ENCODE measurements at places on chromosomes 5 and 9. TPM values are rescaled to one million over a fixed set of nuclear protein-coding genes. Genes with fewer than 3 reads are reported as not detected.

GRCh38 chr5:22431406-22431805 is 421.7 kb downstream of the CDH12 start:
- H3K27ac ChIP-seq: no peak overlapping the region
- no peaks in the 10 kb centered on the region for H3K27me3 ChIP-seq
- no peaks in the 10 kb centered on the region for H3K4me1 ChIP-seq
- DNase-seq: no peak
- H3K36me3 ChIP-seq: no peaks in the 10 kb centered on the region

DNA sequence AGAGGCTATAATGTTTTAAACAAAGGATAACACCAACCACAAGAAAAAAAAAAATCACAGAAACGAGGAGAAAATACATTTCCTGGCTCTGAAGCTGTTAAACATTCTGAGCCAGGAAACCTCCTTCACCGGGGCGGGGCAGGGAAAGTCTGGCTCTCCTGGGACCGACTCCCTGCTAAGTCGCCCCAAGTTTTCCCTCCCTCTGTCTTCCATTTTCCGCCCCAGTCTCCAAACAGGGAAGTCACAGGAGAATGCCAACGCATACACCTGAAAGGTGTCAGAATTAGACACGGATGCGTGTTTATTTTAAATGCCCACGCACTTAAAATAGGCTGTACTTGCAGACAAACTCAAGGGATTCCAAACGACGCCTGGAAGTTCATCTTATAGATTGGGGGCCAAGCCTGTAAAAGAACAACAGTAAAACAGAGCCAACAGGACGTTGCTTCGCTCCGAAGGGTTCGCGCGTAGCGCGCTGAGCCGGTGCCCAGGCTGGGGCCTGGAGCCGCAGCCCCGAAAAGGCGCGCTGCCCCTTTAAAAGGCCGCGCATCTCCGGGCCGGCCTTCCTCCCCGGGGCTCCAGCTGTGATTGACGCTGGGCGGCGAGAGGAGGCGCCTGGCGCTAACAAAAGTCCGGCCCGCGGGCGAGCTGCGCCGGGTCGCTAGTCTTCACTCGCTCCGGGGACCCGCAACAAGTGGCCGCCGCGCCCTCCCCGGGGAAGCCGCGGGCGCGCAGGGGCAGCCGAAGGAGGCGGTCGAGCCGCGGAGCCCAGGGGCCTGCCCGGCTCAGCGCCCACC is at the start of gene FBXL7:
TSS of gene FBXL7 (plus strand) at position 653 of the 797 bp plus-strand sequence.
- peaks cover 13% of the 10 kb centered on the region for H3K4me1 ChIP-seq
- peaks cover 12% of the 10 kb centered on the region for H3K36me3 ChIP-seq
- peak; percentile 91 for DNase-seq
- H3K27ac ChIP-seq: peak within 1 kb of the TSS; percentile 90
- H3K4me3 ChIP-seq: peak within 1 kb of the TSS; percentile 82
- no peaks in the 10 kb centered on the region for H3K27me3 ChIP-seq

GRCh38 chr5:143119291-143119769 is 284.2 kb downstream of the NR3C1 start:
- H3K27me3 ChIP-seq: no peaks in the 10 kb centered on the region
- peaks cover 8% of the 10 kb centered on the region for H3K36me3 ChIP-seq
- no peak overlapping the region for H3K27ac ChIP-seq
- DNase-seq: no peak
- H3K4me3 ChIP-seq: no peak overlapping the region
- peaks cover 44% of the 10 kb centered on the region for H3K4me1 ChIP-seq

GRCh38 chr9:126443144-126443543 is 116.5 kb downstream of the MVB12B start:
- H3K27ac ChIP-seq: no peak overlapping the region
- DNase-seq: no peak
- H3K36me3 ChIP-seq: peaks cover 5% of the 10 kb centered on the region
- no peaks in the 10 kb centered on the region for H3K4me1 ChIP-seq
- H3K27me3 ChIP-seq: no peaks in the 10 kb centered on the region

GRCh38 chr9:133874659-133875058 is 117.5 kb downstream of the VAV2 start:
- H3K4me3 ChIP-seq: no peak overlapping the region
- H3K27me3 ChIP-seq: no peaks in the 10 kb centered on the region
- H3K36me3 ChIP-seq: no peaks in the 10 kb centered on the region
- no peak overlapping the region for H3K27ac ChIP-seq
- H3K4me1 ChIP-seq: no peaks in the 10 kb centered on the region

DNA sequence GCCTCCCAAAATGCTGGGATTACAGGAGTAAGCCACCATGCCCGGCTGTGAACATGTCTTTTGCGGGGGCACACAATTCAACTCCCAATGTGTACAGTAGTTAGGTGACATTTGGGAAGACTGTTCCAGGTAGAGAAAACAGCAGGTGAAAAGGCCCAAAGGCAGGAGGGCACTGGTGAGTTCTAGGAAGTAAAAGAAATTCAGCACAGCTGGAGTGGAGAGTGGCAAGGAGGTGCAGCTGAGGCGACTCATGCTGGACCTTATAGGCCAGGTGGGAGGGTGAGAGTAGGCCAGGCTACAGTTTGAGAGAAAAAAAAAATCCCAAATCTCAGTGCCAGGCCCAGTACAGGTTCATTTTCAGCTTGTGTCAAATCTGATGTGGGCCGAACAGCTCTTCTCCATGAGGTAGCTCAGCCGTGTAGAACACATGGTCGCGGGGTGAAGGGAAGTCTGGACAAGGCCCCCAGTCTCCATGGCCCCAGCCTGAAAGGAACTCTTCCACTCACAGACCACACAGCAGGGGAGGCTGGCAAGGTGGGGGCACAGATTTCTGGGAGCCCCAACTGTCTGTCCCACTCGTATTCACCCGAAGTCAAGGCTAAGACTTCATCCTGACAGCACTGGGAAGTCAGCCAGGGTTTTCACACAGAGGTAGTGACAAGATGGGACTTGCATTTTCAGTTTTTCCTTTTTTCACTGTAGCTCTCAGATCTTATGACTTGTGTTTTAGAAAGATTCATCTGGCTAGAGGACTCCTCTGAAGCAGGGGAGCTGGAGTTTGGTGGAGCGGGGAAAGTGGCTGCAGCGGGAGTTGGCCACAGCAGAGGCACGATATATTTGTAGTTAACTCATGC is 4.5 kb upstream of the HNRNPAB start:
- no peak overlapping the region for H3K27ac ChIP-seq
- DNase-seq: no peak

- no peaks in the 10 kb centered on the region for H3K27me3 ChIP-seq
- no peak overlapping the region for H3K27ac ChIP-seq
- DNase-seq: no peak
- H3K4me3 ChIP-seq: no peak overlapping the region
- no peaks in the 10 kb centered on the region for H3K36me3 ChIP-seq
These were observed 42.5 kb downstream of the TMEM167A start for GRCh38 chr5:83034528-83035207.

DNA sequence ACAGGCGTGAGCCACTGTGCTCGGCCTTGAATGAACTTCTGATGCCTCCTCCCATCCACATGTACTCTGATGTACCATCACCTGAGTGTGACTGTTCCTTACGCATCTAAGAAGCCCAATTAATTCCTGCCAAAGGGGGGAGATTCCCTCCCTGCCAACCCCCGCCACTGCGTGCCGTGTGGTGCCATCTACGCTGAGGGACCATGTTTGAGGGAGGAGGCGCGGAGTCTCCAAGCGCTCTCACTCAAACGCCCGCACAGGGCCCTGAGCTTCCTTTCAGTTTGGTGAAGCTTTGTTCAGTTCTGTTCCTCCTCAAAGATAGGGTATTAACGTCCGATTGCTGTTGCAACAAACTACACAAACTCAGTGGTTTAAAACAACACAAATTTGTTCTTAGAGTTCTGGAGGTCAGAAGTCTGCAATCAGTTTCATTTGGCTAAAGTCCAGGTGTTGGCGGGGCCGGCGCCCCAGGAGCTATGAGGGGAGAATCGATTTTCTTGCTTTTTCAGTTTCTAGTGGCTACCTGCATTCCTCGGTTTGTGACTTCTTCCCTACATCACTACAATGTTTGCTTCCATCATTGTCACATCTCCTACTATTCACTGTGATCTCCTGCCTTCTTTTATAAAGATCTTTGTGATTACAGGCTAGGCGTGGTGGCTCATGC is 13.9 kb upstream of the PRXL2C start:
- peaks cover 3% of the 10 kb centered on the region for H3K4me1 ChIP-seq
- no peaks in the 10 kb centered on the region for H3K27me3 ChIP-seq
- no peak for DNase-seq
- no peaks in the 10 kb centered on the region for H3K36me3 ChIP-seq
- H3K27ac ChIP-seq: no peak overlapping the region
- H3K4me3 ChIP-seq: no peak overlapping the region

- no peak overlapping the region for H3K4me3 ChIP-seq
- H3K4me1 ChIP-seq: no peaks in the 10 kb centered on the region
- H3K27me3 ChIP-seq: no peaks in the 10 kb centered on the region
These were observed 466.2 kb downstream of the ENC1 start for GRCh38 chr5:74174366-74174765.

GRCh38 chr9:137639303-137640051 is 20.7 kb downstream of the EHMT1 start:
- peaks cover 7% of the 10 kb centered on the region for H3K36me3 ChIP-seq
- no peak overlapping the region for H3K27ac ChIP-seq
- no peak for DNase-seq

Gene PCDHGA1
- 4.9 TPM for total RNA-seq
